ENCODE measurements at places on chromosomes 13 and 19. TPM values are rescaled to one million over a fixed set of nuclear protein-coding genes. Genes with fewer than 3 reads are reported as not detected.

The VSTM2B gene
- total RNA-seq = not detected

The DMKN gene
- 36.6 TPM for total RNA-seq

The IGFLR1 gene
- total RNA-seq = 12.9 TPM

The ZNF547 gene
- 2.5 TPM for total RNA-seq

The SF3A2 gene
- 64.6 TPM for total RNA-seq

The ZNF776 gene
- 5.8 TPM for total RNA-seq

The LILRA6 gene
- total RNA-seq = 0.08 TPM

The SLC8A2 gene
- total RNA-seq = 0.20 TPM

The SRRM5 gene
- 0.71 TPM for total RNA-seq

The RFPL4A gene
- 0.84 TPM for total RNA-seq

The LMTK3 gene
- total RNA-seq = 4.4 TPM

The FFAR1 gene
- total RNA-seq = 0.07 TPM

The EHD2 gene
- 146 TPM for total RNA-seq

The ZNF134 gene
- 8.7 TPM for total RNA-seq

The ZNF527 gene
- total RNA-seq = 3.0 TPM

The FBXL12 gene
- 14.1 TPM for total RNA-seq

The LILRB5 gene
- total RNA-seq = 0.05 TPM

The HAUS5 gene
- 16.4 TPM for total RNA-seq

The LSR gene
- total RNA-seq = 10.2 TPM

The PABPC3 gene
- 0.13 TPM for total RNA-seq

The PSPN gene
- 1.0 TPM for total RNA-seq

The APOE gene
- total RNA-seq = 11.7 TPM

The OR7A5 gene
- total RNA-seq = not detected

The ABHD8 gene
- 2.9 TPM for total RNA-seq

The OR4F17 gene
- not detected for total RNA-seq

The C13orf42 gene
- not detected for total RNA-seq

The ADAMTSL5 gene
- total RNA-seq = 3.5 TPM

The ZNF682 gene
- total RNA-seq = not detected

The UHRF1 gene
- 43.0 TPM for total RNA-seq

The ZFR2 gene
- total RNA-seq = not detected

The LILRA1 gene
- not detected for total RNA-seq

The NLRP7 gene
- 0.05 TPM for total RNA-seq

The SOHLH2 gene
- not detected for total RNA-seq

The SBNO2 gene
- total RNA-seq = 28.6 TPM

The CYP4F3 gene
- total RNA-seq = 4.9 TPM

The RNF225 gene
- total RNA-seq = 0.08 TPM

The SOX1 gene
- total RNA-seq = not detected

The ZNF579 gene
- total RNA-seq = 29.6 TPM

The SPTBN4 gene
- total RNA-seq = 0.76 TPM

The ZNF433 gene
- total RNA-seq = not detected

The S1PR5 gene
- total RNA-seq = 1.6 TPM

The GSX1 gene
- total RNA-seq = not detected

The ZNF723 gene
- not detected for total RNA-seq

The ZNF836 gene
- total RNA-seq = 1.0 TPM

The CYP2A7 gene
- total RNA-seq = not detected

All from A549 treated with Hydrocortisone at 1 μM for 4 hours (cell line).